ENCODE measurements at places on chromosomes 5 and 9.

GRCh38 chr5:15117688-15118087 lies 246.1 kb upstream of the ANKH start:
- no peak for DNase-seq

- DNase-seq: no peak
These were observed 12.6 kb upstream of the COL23A1 start for GRCh38 chr5:178602752-178603151.

DNA sequence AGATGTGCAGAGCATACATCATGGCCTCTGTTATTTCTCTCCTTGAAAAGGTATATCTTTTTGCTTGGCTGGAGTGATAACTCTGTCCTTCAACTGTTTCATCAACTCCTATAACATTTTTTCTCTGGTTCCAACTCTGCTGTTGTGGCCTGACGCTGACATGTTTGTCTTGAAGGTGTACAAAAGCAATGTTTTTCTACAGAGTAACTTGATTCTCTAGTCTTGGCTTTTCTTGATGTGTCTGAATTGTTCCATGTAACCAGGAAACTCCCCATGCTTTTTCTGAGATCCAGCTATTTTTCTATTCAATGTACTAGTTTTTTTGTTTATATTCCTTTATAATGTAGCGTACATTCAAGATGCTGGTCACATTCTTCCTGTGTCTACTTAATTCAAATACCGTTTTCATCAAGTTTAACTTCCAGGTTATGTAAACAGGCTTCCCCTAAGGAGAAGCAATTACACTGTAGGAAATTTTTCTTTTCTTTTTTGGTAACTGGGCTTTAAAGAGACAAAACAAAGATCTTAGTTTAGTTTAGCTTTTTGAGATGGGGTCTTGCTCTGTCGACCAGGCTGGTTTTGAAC lies 6.7 kb upstream of the CPLANE1 start:
- no peak for DNase-seq

- peak; percentile 32 for DNase-seq
These were observed 75.0 kb upstream of the IL6ST start for GRCh38 chr5:56069652-56070226.

DNA sequence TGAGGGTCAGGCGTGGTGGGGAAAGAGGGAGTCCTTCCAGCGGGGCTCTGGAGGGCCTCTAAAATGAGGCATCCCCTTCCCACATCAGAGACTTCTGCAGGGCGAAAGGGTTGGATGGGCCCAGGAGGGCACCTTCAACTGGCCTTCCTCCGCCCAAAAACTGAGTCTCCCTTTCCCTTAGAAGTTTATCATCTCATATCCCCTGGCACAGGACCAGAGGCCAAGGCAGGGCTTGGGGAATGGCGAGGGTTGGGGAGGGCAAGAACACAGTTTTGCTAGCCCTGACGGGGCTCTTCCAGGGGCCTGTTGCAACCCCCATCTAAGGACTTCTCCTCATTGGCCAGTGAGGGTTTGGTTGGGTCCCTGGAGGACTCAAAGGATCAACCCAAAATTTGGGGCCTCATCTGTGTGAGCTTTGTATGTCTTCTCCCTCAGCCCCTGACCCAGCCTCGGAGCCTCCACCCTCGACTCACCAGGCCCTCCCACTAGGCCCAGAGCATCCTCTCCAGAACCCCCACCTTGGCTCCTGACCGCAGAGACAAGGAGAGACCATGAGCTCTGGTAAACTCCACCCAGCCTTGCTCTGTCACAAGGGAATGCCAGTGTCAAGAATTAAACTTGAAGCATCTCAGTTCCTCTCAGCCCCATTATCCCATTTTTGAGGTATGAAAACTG lies 24.1 kb downstream of the AQP7 start:
- no peak for DNase-seq

DNA sequence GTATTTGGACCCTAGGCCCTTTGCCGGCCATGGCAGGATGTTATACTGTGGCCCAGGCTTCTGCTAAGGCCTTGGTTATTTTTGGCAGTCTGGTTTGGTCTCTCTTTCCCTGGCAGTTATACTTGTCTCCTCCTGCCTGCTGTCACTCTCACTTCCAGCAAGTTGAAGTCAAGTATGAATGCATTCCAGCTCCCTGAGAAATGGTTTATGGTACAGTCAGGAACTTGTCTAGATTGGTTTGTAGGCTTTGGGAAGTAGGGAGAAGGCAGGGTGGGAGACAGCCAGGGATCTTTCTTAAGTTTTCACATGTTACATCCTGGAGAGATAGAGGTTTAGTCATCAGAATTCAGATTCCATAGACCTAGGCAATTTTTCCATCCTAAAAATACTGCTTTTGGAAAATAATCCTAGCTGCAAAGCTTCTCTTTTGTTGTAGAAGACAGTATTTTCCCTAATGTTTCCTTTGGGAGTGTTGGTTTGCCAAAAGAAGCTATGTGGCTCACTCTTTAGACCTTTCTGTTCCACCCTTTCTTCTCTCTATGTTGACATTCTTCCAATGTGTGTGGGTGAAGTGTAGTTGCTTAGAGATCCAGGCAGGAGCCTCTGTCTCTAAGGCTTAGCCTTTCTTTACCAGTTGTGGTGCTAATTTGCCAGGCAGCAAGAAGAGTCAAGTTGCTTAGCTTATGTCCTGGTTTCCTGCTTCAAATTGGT lies 2.5 kb upstream of the KDM3B start:
- DNase-seq: peak; percentile 41

Measured in muscle of leg (tissue), 16 donors.